ENCODE measurements at places on chromosomes 6 and 20.

- no peak for DNase-seq
These were observed 117.0 kb downstream of the SLC16A10 start for GRCh38 chr6:111204305-111204704.

GRCh38 chr6:103672169-103672568 lies 1187.5 kb downstream of the HACE1 start:
- DNase-seq, result no peak

GRCh38 chr20:44206132-44206531 lies 4.4 kb downstream of the OSER1 start:
- no peak for DNase-seq

- peak; percentile 46 for DNase-seq
These were observed 12.2 kb upstream of the KCNK15 start for GRCh38 chr20:44733341-44734069.

DNA sequence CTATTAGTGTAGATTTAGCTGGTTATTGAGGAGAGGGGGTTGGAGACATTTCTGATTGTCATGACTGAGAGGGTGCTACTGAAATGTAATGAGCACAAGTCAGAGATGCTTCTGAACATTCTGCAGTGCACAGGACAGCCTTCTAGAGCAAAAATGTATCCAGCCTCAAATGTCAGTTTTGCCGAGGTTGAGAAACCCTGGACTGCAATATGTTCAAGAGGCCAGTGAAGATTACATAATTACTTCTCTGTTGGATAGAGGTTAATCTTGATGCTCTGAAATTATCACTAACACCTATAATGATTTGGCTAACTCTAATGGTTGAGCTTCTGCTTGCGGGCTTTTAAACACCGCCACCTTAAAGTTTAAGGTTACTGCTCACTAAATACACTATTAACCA lies 3.4 kb upstream of the DUSP22 start:
- peak; percentile 55 for DNase-seq

- no peak for DNase-seq
These were observed 102.6 kb downstream of the CDC5L start for GRCh38 chr6:44489910-44490604.

DNA sequence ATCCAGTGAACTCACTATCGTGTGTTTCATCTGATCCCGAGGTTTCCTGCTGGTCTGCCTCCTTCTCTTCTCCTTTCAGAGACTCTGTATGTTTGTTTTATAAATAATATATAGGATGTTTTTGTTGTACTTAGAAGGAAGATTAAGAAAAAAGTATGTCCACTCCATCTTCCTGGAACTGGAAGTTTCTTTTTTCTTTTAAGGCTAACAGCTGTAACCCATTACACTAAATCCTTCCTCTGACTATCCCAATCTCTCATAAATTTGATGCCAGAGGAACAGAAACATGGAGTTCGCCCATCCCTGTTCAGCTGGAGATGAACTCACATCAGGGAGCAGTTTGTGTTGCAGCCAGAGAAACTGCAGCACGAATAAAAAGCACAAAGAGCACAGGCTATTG lies 20.7 kb downstream of the RIPK1 start:
- no peak for DNase-seq

- DNase-seq, result no peak
These were observed 32.3 kb upstream of the CITED2 start for GRCh38 chr6:139406577-139407343.

GRCh38 chr20:57500962-57501361 lies 24.0 kb downstream of the CTCFL start:
- DNase-seq, result no peak

DNA sequence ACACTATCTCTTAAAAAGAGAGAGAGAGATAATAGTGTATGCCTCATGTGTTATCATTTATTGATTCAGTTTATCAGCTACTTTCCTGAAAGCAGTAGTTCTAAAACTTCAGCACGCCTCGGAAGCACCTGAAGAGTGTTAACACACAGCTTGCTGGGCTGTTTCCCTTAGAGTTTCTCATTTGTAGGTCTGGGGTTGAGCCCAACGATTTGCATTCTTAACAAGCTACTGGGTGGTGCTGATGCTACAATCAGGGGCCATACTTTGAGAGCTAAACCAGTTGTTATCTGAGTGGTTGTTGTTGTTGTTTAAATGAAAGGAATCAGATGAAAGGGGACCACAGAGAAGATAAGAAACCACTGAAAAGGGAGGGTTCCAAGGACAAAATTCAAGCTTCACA lies 32.6 kb downstream of the SIM1 start:
- no peak for DNase-seq

DNA sequence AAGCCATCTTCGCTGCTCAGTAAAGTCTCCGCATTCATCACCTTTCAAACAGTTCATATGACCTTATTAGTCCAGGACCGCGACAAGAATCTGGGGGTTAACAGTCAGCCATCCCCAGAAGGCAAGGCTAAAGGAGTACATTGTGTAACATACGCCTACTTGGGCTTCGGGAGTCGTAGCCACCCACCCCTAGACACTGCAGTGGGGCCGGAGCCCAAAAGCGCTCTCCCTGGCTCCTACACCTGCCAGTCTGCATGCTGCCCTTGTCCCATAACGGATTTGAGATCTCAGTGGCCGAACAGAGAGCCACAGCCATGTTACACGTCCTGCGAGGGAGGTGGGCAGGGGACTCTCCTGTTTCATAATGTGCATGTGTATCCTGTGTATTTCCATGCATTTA lies 1405.5 kb downstream of the GRIK2 start:
- no peak for DNase-seq

DNA sequence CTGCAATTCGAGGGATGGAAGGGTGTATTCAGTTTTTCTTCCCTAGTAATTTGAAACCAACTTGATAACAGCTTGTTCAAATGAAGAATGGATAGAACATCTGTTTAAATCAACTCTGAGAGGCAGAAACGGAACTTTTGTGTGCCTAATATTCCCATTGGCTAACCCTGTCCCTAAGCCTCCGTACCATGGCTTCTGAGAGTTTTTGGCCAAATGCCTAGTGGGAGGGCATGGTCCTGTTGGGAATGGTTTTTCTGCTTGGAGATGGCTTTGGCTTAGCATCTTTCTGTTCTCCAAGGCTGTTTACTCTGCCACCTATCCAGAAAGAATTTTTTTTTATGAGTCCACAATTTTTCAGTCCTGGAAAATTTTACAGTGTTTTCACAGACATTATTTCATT lies 126.7 kb upstream of the MLIP start:
- DNase-seq, result no peak

- no peak for DNase-seq
These were observed 58.0 kb downstream of the ZFAND3 start for GRCh38 chr6:37877373-37878149.

- no peak for DNase-seq
These were observed 13.3 kb downstream of the PMEPA1 start for GRCh38 chr20:57696401-57696961.

- peak; percentile 80 for DNase-seq
These were observed 23.7 kb downstream of the SNRPB start for GRCh38 chr20:2446845-2447244.

GRCh38 chr6:119370080-119370479 lies 20.5 kb upstream of the MAN1A1 start:
- DNase-seq, result no peak

- DNase-seq, result no peak
These were observed 175.1 kb upstream of the IMPG1 start for GRCh38 chr6:76247527-76247926.

DNA sequence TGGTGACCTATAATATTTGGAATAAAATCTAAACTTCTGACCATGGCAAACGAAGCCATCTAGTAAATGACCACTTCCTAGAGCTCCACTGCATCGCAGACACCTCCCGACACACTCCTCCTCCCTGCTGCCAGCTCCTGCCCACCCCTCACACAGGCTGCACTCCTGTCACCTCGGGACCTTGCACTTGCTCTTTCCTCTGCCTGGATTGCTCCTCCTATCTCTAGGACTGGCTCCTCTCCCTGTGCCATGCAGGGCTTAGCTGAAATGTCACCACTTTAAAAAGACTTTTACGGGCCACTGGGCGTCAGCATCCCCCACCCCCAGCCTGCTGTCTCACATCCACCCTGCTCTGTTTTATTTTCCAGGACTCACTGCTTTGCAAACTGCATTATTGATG lies 87.6 kb upstream of the MC3R start:
- no peak for DNase-seq

GRCh38 chr6:124994648-124995047 lies 32.4 kb downstream of the RNF217 start:
- DNase-seq, result no peak

GRCh38 chr20:41480054-41480770 lies 113.6 kb upstream of the EMILIN3 start:
- peak; percentile 55 for DNase-seq

DNA sequence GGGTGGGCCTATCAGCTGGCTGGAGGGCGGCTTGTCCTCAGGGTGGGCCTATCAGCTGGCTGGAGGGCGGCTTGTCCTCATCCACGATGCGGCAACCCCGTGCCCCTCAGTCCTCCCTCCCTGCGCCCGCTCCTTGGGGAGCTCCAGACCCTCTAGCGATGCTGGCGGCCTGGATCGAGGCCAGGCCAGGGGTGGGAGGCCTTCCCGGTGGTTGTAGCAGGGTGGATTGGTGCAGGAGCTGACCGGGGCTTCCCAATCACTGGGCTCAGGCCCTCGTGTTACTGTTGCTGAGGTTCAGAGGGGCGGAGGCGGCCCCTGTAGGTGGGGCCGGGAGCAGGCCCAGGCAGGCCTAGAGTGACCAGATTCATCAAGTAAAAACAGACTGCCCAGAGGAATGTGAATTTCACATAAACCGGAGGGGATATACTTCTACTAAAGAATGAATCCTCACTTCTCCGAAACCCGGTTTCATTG lies 8.8 kb downstream of the SLC17A9 start:
- no peak for DNase-seq

DNA sequence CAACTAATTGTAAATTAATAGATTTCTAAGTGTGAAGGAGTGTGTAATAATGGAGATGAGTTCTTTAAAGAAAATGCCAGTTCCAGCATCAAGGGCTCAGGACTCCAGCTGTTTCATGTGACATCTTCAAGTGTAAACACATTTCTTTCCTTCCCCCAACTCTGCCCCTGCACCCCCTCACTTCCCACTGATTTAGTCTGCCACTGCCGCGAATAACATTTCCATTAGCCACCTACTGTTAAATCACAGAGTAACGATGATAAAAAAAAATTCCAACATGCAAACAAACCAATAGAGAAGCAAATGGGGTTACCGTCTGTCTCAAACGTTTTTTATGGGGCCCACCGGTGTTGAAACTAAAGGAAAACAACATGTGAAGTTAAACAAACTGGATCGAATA lies 414.3 kb downstream of the SAMD5 start:
- no peak for DNase-seq

DNA sequence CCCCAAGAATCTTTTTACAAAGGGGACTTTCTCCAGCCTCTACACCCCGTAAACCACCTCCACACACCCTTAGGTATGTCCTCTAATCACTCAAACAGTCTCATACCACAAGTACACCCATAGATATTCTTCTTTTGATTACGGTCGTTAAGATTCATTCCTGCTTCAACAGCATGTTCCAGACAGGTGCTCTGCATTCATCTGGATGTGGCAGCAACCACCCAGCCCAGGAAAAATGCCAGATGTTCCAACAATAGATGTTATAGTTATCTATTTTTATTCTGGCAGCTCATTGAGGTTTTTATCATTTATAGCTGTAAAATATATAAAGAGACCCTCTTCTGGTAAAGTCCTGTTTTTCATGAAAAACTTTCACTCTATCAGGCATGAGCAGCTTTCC lies 60.7 kb downstream of the SIM1 start:
- no peak for DNase-seq

DNA sequence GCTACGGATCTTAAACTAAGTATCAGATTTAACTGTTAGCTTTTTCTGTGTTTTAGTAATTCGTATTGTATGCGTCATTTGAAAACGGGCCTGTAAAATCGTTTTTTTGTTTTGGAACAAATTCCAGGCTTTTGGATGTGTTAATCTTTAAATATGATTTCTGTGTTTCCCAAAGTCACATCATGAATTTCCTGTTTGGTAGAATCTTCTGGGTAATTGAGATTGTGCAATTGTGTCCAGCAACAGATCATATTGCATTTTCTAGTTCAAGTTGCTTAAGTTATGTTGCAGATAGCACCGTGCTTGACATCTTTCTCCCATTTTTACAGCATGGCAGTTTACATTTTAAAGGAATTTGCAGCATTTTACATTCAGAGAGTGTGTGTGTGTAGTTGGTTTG lies 1.9 kb downstream of the MAPK14 start:
- DNase-seq, result peak; percentile 92

DNA sequence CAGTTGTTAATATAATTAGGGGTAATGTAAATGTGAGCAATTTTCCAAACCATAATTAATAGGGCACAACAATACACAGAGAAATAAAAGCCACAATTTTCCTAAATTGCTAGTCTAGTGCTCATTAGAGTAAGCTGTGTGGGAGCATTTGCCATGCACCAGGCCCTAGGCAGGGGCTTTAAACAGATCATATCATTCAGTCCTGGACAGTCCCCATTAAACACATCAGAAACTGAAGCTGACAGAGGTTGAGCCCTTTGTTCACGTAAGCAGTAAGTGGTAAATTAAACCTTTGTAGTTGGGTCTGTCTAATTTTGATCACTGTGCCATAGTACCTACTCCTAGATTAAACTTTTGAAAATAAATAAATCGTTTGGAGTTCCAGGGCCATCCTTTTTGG lies 931.1 kb downstream of the C6orf118 start:
- DNase-seq, result no peak

DNA sequence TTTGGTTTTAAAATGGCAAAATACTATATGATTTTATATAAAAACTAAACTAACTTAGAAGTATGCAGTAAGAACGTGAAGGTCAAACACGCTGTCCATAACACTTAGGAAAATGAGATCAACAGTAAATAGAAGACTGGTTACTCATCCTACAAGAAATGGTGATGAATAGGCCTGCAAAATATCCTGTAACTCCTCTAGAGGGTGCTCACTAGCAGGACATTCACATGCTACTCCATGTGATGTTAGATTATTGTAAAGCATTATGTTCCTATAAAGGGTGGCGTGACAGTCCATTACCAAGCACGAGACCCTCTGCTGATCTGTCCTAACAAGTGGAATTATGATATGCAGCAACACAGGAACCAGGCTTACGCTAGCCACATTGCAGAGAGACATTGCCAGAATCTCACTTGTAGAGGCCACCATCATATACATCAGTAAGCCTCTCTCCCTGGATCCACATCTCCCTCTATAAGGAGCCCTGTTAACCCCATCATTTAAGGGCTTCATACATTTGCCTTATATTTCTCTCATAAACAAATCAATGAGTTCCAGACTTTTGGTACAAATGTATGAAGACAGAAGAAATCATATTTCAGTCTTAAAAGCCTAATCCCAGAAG lies 18.0 kb upstream of the DEFB129 start:
- DNase-seq, result peak; percentile 67

GRCh38 chr20:46215913-46216707 lies 92.2 kb downstream of the CDH22 start:
- DNase-seq, result no peak

DNA sequence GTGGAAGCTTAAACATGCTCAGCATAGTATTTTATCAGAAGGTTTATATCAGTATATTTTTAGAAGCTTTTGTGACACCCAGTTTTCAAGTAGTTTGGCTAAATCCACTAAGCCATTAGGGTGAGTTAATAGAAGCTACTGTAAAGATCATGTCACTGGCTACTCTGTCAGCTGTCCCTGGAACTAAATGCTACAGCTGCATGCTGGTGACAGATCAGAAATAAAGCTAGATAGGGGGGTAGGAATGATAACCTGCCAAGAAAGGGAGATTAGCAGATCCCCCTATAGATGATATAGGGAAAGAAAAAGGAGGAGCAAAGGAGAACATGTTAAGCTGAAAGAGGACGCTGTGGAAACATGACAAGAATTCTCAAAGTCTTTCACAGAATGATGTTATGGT lies 363.2 kb downstream of the QKI start:
- no peak for DNase-seq

- DNase-seq, result no peak
These were observed 17.4 kb downstream of the HLA-DRA start for GRCh38 chr6:32457054-32457453.

All from inflammatory macrophage (primary cell).